NCI-H1105 treated with DMSO at 0.1 percent for 48 hours (cell line): ENCODE measurements at places on chromosomes 12 and 14.

DNA sequence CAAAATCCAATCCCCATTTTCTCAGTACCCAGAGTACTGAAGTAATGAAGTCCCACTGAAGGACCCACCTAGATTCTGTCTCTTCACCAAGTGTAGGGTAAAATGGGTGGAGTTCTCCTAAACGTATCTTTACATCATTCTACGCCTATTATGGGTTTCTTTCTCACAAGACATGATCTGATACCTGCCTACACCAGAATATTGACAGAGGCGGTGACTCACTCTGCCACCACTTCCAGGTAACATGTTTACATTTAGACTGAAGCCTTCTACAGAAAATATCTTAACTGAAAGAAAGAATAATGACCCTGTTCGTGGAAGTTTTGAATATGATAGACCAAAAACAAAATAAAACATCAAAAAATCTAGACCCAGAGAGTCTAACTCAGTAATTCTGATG is 89.8 kb downstream of the BTG1 start:
- no peak for DNase-seq

DNA sequence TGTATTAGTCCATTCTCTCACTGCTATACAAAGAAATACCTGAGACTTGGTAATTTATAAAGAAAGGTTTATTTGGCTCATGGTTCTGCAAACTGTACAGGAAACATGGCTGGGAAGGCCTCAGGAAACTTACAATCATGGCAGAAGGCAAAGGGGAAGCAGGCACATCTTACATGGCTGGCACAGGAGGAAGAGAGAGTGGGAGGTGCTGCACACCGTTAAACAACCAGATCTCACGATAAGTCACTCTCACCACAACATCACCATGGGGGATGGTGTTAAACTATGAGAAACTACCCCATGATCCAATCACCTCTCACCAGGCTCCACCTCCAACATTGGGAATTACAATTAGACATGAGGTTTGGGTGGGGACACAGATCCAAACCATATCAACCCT is 191.8 kb upstream of the PLXNC1 start:
- DNase-seq: no peak

DNA sequence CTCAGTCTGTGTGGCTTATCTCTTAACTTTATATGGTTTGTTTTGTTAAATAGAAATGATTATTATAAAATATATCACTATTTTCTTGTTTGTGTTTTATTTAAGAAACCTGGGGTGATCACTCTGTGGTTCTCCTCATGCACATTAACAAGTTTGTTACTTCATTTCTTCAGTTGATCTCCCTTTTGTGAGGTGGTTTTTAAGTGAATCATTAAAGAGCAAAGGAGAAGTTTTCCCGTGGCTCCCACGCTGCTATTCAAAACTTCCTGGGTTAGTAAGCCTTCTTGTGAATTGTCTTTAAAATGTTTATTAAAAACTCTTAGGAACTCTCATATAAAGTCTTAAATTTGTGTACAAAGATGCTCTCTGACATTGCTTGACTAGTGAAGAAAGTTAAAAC is 11.8 kb downstream of the ADIPOR2 start:
- no peak for DNase-seq

GRCh38 chr14:77843195-77843594 is 43.3 kb downstream of the ADCK1 start:
- no peak for DNase-seq

GRCh38 chr14:92309968-92310530 is 12.9 kb upstream of the SLC24A4 start:
- DNase-seq: no peak

GRCh38 chr12:58608711-58609110 is 311.6 kb downstream of the LRIG3 start:
- no peak for DNase-seq

- no peak for DNase-seq
Observed at GRCh38 chr14:104341532-104342434, 203.4 kb downstream of the KIF26A start.

GRCh38 chr14:44961554-44962333 is at the start of the genes KLHL28 and TOGARAM1:
Gene KLHL28 (minus strand): TSS chr14:44961947. CDS start chr14:44945928, 16,019 bp downstream.
Gene TOGARAM1 (plus strand): TSS chr14:44962190. CDS start chr14:44962422, 232 bp downstream.
- peak; percentile 100 for DNase-seq

GRCh38 chr14:93926873-93927799 is at the start of gene FAM181A:
Gene FAM181A (plus strand): TSS chr14:93927344. CDS start chr14:93928286, 942 bp downstream.
- DNase-seq: no peak

- no peak for DNase-seq
Observed at GRCh38 chr14:33799705-33800570, 150.9 kb downstream of the EGLN3 start.

DNA sequence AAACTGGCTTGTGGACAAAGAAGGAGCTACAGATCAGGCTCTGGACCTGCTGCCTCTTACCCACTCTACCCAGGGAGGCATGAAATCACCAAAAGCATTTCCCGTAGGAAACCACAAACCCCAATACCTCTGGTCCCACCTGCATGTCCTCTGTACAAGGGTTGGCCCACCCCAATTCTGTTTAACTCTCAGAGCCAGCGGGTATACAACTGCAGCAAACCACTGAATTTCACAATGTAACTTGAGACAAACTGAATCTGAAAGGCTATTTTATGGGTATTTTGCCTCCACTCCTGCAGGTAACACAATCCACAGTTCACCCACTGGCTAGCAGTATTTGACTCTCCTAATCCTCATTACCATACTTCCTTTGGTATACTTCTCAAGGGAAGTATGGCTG is 16.5 kb downstream of the SIX1 start:
- no peak for DNase-seq

DNA sequence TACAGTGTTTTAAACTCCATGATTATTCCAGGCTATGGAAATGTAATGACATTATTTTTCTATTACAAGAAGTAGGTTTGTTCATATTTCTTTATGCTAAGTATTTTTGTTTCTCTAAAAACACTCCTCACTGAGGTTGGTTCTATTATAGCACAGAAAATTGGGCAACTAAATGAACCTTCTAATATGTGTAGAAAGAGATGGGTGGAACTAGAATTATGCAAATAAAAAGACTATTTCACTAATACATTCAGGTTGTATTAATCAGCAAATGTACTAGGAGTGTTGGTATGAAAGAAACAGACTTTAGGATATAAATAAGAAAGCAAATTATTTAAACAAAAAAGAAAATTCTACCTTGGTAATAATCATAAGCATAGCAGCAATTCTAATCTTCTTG is 4.9 kb downstream of the OR6C2 start:
- no peak for DNase-seq

- no peak for DNase-seq
Observed at GRCh38 chr12:52200086-52200780, 8.4 kb upstream of the KRT80 start.

DNA sequence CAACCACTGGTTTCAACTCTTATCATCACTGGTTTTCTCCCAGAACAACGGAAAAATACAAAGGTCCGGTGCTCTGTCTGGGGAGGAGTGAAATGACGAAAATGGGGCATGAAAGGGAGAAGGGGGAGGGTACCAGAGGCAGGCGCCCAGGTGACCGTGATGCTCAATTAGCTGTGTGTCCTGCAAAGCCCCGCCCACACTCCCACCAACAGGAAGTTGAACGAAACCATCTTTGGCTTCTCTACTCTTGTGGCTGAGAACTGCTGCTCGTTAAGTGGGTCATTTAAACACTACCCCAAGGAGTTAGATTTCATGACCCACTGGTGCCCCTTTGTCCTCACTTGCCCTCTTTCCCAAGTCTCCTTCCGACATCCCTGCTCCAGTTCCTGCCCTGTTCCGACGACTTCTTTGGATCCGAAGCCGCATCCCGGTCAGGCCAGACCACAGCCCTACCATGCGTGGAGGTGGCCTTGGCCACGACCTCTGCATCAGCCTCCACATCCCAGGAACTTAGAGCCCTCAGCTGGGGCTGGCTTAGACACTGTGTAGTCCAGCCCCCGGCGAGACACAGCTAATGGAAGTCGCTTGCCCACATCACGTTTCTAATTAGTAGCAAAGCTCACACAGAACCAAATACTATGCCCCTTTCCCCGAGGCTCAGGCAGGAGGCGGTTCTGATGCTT is 11.4 kb upstream of the LRTM2 start:
- DNase-seq: no peak

- DNase-seq: no peak
Observed at GRCh38 chr12:113244478-113244958, 23.3 kb downstream of the TPCN1 start.

DNA sequence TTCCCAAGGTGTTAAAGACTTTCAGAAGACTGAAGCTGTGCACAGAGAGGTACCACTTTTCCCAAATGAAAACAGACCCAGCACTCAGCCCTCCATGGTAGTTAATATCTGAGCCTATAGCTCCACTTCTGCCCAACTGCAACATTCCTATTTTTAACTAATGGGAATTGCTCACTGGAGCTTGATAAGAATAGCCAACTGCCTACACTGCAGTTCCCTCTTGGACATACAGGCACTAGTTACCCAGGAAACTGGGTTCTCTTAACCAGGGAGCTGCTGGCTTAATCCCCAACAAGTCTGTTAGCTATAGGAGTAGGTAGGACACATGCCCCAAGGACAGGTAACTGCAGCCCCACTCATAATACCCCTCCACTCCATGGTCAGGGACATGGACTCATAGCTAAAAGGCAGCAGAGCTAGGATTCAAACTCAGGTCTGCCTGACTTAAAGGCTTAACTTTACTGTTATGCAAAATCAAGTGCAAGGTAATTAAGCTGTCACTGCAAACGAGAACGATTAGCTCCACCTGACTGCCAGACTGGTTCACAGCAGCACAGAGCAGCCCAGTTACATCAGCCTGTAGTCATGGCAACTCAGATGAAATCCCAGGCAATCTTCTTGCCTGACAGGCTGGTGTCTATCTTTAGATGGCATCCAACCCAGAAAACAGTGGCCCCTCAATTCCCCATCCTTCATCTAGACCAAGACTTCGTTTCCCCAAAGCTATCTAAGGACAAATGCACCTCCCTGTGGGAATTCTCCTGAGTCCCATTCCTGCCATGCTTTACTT is 77.1 kb upstream of the ACTN1 start:
- DNase-seq: peak; percentile 53

DNA sequence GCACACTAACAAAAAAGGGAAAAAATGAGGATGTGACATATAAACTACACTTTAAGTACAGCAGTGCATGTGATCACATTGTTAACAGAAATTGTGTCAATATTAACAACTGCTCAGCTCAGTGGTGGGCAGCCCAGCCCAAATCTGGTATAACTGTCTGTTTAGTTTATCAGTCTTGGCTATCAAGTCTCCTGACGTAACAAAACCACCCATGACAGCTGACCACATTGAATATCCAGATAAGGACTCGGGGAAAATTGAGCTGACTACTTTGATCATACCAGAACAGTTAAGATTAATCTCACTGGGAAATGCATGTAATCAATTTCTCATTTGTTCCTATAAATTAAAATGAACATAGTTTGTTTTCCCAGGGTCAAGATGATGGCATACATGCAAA is 396.6 kb downstream of the SNAPC1 start:
- DNase-seq: no peak

GRCh38 chr12:49892732-49893317 is 10.9 kb downstream of the FAIM2 start:
- no peak for DNase-seq

GRCh38 chr12:120692524-120693033 is 5.6 kb downstream of the MLEC start:
- no peak for DNase-seq
